ENCODE measurements at places on chromosomes 16 and 17. TPM values are rescaled to one million over a fixed set of nuclear protein-coding genes. Genes with fewer than 3 reads are reported as not detected.

Gene TNFRSF17
- 10.8 TPM for polyA plus RNA-seq

Gene TCAP
- polyA plus RNA-seq, result 5.2 TPM

Gene NPW
- polyA plus RNA-seq, result 0.36 TPM

Gene TEKT5
- 0.25 TPM for polyA plus RNA-seq

Gene SEPTIN12
- polyA plus RNA-seq, result not detected

Gene CIAO3
- polyA plus RNA-seq, result 68.4 TPM

Gene LGALS9
- 203 TPM for polyA plus RNA-seq

Gene KCNJ12
- not detected for polyA plus RNA-seq

Gene HSD17B2
- polyA plus RNA-seq, result not detected

Gene SPATA22
- polyA plus RNA-seq, result 0.43 TPM

Gene SLC38A8
- polyA plus RNA-seq, result not detected

Gene MYO18A
- polyA plus RNA-seq, result 122 TPM

Gene KRT39
- not detected for polyA plus RNA-seq

Gene ZPBP2
- polyA plus RNA-seq, result 1.5 TPM

Gene HS3ST4
- not detected for polyA plus RNA-seq
